Urinary bladder (tissue), 4 donors: ENCODE measurements at places on chromosomes 1 and 21. TPM values are rescaled to one million over a fixed set of nuclear protein-coding genes. Genes with fewer than 3 reads are reported as not detected.

DNA sequence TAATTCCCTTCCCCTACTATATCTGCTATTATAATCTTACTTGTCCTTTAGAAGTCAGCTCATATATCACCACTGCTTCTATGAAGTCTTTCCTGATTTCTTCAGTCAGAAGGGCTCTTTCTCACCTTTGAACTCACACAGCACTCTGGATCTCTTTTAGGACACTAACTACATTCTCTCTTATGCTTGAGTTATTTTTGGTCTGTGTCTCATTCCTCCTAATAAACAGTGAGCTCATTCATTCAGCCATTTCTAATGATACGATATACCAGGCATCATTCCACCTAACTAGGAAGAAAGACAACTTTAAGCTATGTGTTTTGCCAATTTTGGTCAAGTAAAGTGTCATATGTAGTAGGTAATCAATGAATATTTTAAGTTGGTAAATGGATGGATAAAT lies 1.2 kb upstream of the STYXL2 start:
- no peak for DNase-seq

RXFP4 gene
- not detected for total RNA-seq

OR2T29 gene
- not detected for total RNA-seq

- DNase-seq = no peak
Observed at GRCh38 chr21:27083144-27083543, 116.3 kb upstream of the ADAMTS5 start.

GRCh38 chr21:33801424-33802405 lies 113.9 kb downstream of the ATP5PO start:
- peak; percentile 62 for DNase-seq

- DNase-seq = no peak
Observed at GRCh38 chr1:194114288-194114687, 927.9 kb upstream of the B3GALT2 start.

GRCh38 chr1:248839168-248839555 lies 1.1 kb downstream of the ZNF672 start:
- DNase-seq = no peak

FCGR3B gene
- 1.2 TPM for total RNA-seq

- DNase-seq = no peak
Observed at GRCh38 chr1:230759369-230760065, 12.3 kb downstream of the CAPN9 start.

DNA sequence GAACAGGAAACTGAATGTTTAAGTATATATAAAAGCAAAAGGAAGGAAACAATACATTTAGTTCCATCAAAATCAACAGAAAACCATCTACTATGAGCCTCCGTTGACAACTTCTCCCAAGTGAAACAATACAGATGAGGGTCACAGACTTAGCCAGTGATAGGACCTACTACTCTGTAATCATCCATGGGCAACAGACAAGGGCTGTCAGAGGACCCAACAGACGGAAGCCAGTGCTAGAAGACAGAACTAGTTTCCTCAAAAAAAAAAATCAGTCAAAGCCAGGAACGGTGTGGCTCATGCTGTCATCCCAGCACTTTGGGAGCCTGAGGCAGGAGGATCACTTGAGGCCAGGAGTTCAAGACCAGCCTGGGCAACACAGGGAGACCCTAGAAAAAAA lies 20.6 kb downstream of the RERE start:
- DNase-seq = no peak

DNA sequence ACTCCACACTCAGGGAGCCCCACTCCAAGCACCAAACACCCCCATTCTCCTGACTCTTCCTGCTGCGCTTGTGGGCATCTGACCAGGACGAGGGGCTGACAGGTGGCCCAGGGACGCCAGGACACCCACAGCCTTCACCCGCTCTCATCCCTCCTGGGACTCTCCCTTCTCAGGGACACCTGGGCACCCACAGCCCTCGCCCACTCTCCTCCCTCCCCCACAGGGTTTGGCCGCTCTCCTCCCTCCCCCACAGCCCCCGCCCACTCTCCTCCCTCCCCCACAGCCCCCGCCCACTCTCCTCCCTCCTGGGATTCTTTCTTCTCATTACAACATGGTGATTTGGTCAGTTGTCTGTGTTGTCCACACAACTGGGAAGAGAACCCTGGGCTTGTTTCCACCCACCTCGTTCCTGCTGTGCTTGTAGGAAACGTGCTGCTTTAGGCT lies 43.4 kb downstream of the PRDM15 start:
- DNase-seq = no peak
